ENCODE measurements at places on chromosomes 2 and 18.
A peak's percentile ranks its signal among the peaks of the same experiment; 100 is the strongest.

DNA sequence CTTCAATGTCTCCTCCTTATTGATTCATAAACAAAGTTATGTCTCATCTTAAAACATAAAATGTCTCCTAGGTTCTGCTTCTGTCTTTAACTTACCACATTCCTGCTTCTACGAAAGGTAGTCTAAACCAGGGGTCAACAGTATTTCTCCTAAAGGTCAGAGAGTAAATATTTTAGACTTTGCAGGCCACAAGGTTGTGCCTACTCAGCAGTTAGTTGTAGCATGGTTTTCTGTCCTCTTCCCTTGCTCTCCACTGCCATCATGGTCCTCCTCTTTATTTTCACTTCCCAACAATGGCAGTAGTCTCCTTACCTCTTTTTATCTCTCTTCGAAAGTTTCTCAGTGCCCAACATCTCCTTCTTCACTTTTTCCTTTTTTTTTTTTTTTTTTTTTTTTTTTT, 68.3 kb upstream of the LRP1B start:
- H3K4me1 ChIP-seq = no peaks in the 10 kb centered on the region
- H3K4me3 ChIP-seq = no peak overlapping the region
- no peaks in the 10 kb centered on the region for H3K27me3 ChIP-seq
- H3K27ac ChIP-seq = no peak overlapping the region
- DNase-seq = no peak

- H3K36me3 ChIP-seq = no peaks in the 10 kb centered on the region
- no peak overlapping the region for H3K27ac ChIP-seq
- no peak overlapping the region for H3K4me3 ChIP-seq
- no peaks in the 10 kb centered on the region for H3K27me3 ChIP-seq
Measured at GRCh38 chr2:23600346-23600745, 215.4 kb downstream of the KLHL29 start.

DNA sequence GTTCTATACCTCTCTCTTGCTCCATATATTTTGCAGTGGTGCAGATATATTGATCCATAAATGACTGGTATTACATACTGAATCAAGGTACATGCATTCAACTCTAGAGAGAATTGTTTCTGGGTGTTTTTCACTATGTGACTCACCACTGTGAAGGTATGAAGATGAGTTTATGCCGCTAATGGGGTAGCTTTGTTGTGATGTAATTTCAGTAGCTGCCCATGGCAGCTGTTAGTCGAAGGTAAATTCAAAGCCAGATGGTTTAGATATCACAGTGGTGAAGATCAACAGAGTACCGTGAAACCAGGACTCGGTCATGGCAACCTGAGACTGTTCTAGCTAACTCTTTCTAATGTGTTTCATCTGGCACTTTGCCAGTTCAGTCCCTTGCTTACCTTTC, 50.4 kb downstream of the PKP4 start:
- no peaks in the 10 kb centered on the region for H3K27me3 ChIP-seq
- no peaks in the 10 kb centered on the region for H3K36me3 ChIP-seq
- DNase-seq = no peak
- H3K4me1 ChIP-seq = no peaks in the 10 kb centered on the region
- H3K4me3 ChIP-seq = no peak overlapping the region

- H3K36me3 ChIP-seq = no peaks in the 10 kb centered on the region
- DNase-seq = no peak
- H3K27me3 ChIP-seq = no peaks in the 10 kb centered on the region
- no peak overlapping the region for H3K27ac ChIP-seq
Measured at GRCh38 chr18:34207344-34207851, 17.3 kb downstream of the NOL4 start.

DNA sequence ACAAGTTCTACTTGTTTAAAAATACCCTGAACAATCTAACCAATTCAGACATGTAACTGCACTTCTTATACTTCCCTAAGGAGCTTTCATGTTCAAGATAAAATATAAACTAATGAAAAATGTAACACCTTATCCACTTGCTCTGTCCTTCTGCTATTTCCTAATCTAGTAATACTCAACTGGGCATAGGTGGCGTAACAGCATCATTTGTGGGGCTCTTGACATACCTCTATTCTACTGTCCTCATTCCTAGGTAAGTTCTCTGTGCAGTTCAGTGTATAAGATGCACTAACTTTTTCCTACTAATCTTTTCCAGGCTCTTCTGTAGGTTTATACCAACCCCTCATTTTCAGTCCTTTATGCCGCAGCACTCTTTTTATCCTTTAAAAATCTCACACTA, 36.7 kb downstream of the PRKD3 start:
- peaks cover 38% of the 10 kb centered on the region for H3K36me3 ChIP-seq
- H3K4me3 ChIP-seq = no peak overlapping the region
- H3K27me3 ChIP-seq = no peaks in the 10 kb centered on the region
- peak overlapping the region; percentile 4 for H3K27ac ChIP-seq

- no peaks in the 10 kb centered on the region for H3K36me3 ChIP-seq
- H3K27ac ChIP-seq = no peak overlapping the region
- no peak for DNase-seq
- no peak overlapping the region for H3K4me3 ChIP-seq
- H3K27me3 ChIP-seq = no peaks in the 10 kb centered on the region
Measured at GRCh38 chr2:28348149-28348567, 44.5 kb upstream of the FOSL2 start.

DNA sequence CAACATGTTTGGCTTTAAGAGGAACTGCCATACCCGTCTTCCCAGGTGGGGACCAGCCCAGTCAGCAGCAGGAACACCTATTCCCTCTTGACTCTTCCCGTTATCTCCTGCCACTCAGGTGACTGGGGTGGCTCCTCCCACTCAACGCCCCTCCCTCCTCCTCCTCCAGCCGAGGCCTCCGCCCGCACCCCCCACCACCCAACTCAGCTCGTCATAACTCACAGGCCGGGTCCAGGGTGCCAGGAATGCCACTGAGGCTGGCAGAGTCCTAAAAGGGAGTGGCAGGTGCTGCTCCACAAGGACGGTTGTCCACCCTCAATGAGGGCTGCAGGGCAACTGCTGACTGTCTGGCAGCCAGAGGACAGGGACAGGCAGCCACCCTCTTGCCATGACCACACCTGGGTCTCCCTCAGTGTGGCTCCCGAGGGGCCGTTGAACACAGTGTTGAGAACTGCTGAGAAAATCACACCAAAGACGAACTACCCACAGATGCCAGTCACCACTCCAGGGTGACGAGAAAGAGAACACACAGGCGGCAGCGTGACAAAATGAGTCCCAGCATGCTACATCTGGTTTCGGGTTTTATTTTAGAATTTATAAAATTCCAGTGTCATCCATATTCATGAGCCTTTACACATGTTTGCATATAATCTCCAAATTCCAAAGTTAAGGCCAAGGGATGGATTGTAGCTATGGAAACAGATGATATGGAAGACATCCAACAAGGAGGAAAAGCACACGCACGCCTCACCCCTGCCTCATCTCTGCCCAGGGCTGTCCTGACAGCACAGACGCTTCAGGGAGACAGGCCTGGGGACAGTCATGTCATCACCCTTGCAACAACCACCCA, 38.5 kb downstream of the ANO7 start:
- H3K27me3 ChIP-seq = no peaks in the 10 kb centered on the region
- H3K27ac ChIP-seq = no peak overlapping the region
- H3K4me1 ChIP-seq = no peaks in the 10 kb centered on the region
- H3K4me3 ChIP-seq = no peak overlapping the region
- no peak for DNase-seq

- DNase-seq = no peak
- no peaks in the 10 kb centered on the region for H3K27me3 ChIP-seq
- no peaks in the 10 kb centered on the region for H3K4me1 ChIP-seq
- no peak overlapping the region for H3K27ac ChIP-seq
- H3K36me3 ChIP-seq = no peaks in the 10 kb centered on the region
Measured at GRCh38 chr2:187365315-187365714, 82.7 kb downstream of the CALCRL start.

- no peak for DNase-seq
- H3K27ac ChIP-seq = no peak overlapping the region
- no peaks in the 10 kb centered on the region for H3K4me1 ChIP-seq
- no peaks in the 10 kb centered on the region for H3K27me3 ChIP-seq
- H3K36me3 ChIP-seq = no peaks in the 10 kb centered on the region
Measured at GRCh38 chr2:222480497-222480896, 56.2 kb downstream of the SGPP2 start.

GRCh38 chr18:51811883-51812282, 528.1 kb upstream of the DCC start:
- H3K27me3 ChIP-seq = no peaks in the 10 kb centered on the region
- H3K36me3 ChIP-seq = no peaks in the 10 kb centered on the region
- DNase-seq = peak; percentile 71
- H3K4me3 ChIP-seq = no peak overlapping the region

DNA sequence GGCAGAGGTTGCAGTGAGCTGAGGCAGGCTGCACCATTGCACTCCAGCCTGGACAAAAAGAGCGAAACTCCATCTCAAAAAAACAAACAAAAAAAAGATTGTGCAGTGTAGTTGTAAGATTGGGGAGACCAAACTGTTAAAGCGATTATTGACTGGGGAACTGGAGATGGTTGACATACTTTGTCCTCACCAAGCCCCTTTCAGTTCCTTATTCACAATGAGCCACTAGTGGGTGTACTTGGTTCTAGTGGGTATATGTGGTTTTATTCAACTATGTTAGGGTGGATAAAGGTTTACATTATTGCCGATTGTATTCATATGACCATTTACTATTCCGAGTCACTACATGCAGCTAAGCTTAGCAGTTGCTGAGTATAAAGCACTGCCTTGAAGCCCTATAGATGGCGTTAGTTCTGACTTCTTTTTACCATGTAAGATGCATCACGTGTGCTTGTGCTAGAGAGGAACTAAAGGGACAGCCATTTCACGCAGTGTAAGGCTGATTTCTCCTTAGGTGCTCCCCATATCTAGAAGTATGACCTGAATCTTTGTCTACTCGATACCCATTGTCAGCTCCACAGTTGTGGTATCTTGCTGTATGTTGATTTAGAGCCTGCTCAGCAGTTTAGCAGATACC, 12.1 kb downstream of the EIF4E2 start:
- H3K4me3 ChIP-seq = no peak overlapping the region
- H3K27ac ChIP-seq = no peak overlapping the region
- no peaks in the 10 kb centered on the region for H3K27me3 ChIP-seq
- no peaks in the 10 kb centered on the region for H3K36me3 ChIP-seq
- no peak for DNase-seq

DNA sequence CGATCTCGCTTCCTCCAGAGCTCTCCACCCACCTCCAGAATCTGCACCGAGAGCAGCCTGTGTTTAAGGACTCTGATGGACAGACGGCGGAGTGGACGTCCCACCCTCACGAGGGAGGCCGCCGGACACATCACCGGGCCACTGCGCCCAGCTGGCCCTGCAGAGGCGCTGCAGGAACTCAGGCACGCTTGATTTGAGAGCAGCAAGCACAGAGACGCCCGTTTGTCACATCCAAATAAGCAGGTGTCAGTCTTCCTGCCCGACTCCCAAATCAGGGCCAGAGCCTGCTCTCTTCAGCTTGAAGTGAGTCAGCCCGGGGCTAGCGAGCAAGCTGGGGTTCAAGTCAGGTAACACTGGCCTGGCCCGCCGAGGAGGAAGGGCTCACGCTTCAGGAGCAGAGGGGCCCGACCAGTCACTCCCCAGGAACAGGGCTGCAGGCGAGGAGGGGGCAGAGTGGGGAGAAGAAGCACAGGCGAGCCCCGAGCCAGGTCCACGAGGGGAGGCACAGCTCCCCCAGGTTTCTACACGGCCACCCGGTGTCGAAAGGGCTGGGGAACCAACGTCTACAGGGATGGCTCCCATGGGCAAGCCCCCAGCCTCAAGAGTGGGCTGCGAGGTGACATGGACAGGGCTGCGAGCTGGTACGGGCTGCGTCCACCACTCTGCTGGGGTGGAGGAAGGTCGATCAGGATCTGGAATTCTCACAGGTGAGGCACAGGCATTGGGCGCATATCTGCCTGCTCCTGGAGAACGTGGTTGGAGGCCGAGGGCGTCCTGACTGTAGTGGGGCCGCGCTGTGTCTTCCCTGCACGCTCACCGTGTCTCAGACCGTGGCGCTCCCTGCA, 52.5 kb upstream of the CTDP1 start:
- H3K4me1 ChIP-seq = peaks cover 18% of the 10 kb centered on the region
- DNase-seq = no peak
- no peaks in the 10 kb centered on the region for H3K36me3 ChIP-seq
- no peak overlapping the region for H3K27ac ChIP-seq
- H3K4me3 ChIP-seq = no peak overlapping the region

GRCh38 chr2:149586063-149586462, 1.5 kb downstream of the MMADHC start:
- H3K36me3 ChIP-seq = peaks cover 24% of the 10 kb centered on the region
- H3K4me1 ChIP-seq = peaks cover 32% of the 10 kb centered on the region
- DNase-seq = no peak
- no peak overlapping the region for H3K27ac ChIP-seq
- H3K27me3 ChIP-seq = no peaks in the 10 kb centered on the region

- no peaks in the 10 kb centered on the region for H3K4me1 ChIP-seq
- no peak overlapping the region for H3K4me3 ChIP-seq
- H3K27me3 ChIP-seq = no peaks in the 10 kb centered on the region
- H3K27ac ChIP-seq = no peak overlapping the region
Measured at GRCh38 chr18:54813977-54814565, 14.2 kb upstream of the RAB27B start.

GRCh38 chr2:54984476-54984875, 65.8 kb downstream of the RTN4 start:
- H3K4me3 ChIP-seq = no peak overlapping the region
- no peaks in the 10 kb centered on the region for H3K27me3 ChIP-seq
- no peak overlapping the region for H3K27ac ChIP-seq
- no peaks in the 10 kb centered on the region for H3K4me1 ChIP-seq

- no peak overlapping the region for H3K4me3 ChIP-seq
- H3K4me1 ChIP-seq = no peaks in the 10 kb centered on the region
- no peak overlapping the region for H3K27ac ChIP-seq
- H3K36me3 ChIP-seq = no peaks in the 10 kb centered on the region
- H3K27me3 ChIP-seq = no peaks in the 10 kb centered on the region
Measured at GRCh38 chr2:60505880-60506260, 47.6 kb downstream of the BCL11A start.

DNA sequence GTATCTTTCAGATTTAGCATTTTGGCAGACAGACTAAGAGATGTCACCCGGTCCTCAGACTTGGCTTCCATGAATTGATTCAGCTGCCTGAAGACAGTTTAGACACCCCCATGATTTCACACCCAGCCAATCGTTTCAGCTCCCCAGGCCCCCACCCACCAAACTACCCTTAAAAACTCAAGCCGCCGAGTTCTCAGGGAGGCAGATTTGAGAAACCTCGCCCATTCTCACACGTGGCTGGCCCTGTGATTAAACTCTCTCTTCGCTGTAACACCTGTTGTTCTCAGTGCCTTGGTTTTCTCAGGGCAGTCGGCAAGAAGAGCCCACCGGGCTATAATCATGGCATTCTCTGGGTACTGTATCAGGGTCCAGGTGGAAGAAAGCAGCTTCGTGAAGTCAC, 35.2 kb downstream of the UXS1 start:
- no peaks in the 10 kb centered on the region for H3K36me3 ChIP-seq
- no peaks in the 10 kb centered on the region for H3K27me3 ChIP-seq
- H3K4me1 ChIP-seq = no peaks in the 10 kb centered on the region
- no peak overlapping the region for H3K27ac ChIP-seq
- no peak overlapping the region for H3K4me3 ChIP-seq

GRCh38 chr2:197273485-197273884, 37.1 kb downstream of the ANKRD44 start:
- no peaks in the 10 kb centered on the region for H3K36me3 ChIP-seq
- no peak overlapping the region for H3K27ac ChIP-seq
- no peaks in the 10 kb centered on the region for H3K27me3 ChIP-seq
- DNase-seq = no peak
- H3K4me1 ChIP-seq = no peaks in the 10 kb centered on the region

Measured in MM.1S (cell line).